ENCODE measurements at places on chromosomes 13 and 19. TPM values are rescaled to one million over a fixed set of nuclear protein-coding genes. Genes with fewer than 3 reads are reported as not detected.

- DNase-seq = no peak
- no peak overlapping the region for H3K4me3 ChIP-seq
- peaks cover 23% of the 10 kb centered on the region for H3K4me1 ChIP-seq
- H3K27ac ChIP-seq = no peak overlapping the region
- no peaks in the 10 kb centered on the region for H3K27me3 ChIP-seq
- H3K36me3 ChIP-seq = no peaks in the 10 kb centered on the region
These were observed 175.1 kb downstream of the NUFIP1 start for GRCh38 chr13:44814161-44814560.

GRCh38 chr13:110921695-110922094 is 6.8 kb upstream of the ANKRD10 start:
- H3K4me3 ChIP-seq = no peak overlapping the region
- DNase-seq = no peak
- H3K27ac ChIP-seq = no peak overlapping the region
- peaks cover 25% of the 10 kb centered on the region for H3K27me3 ChIP-seq
- H3K4me1 ChIP-seq = no peaks in the 10 kb centered on the region

GRCh38 chr19:45585158-45585577 is 566 bp upstream of the OPA3 start:
- no peak for DNase-seq
- H3K27ac ChIP-seq = peak overlapping the region; percentile 79
- no peaks in the 10 kb centered on the region for H3K36me3 ChIP-seq
- no peaks in the 10 kb centered on the region for H3K27me3 ChIP-seq
- peak overlapping the region; percentile 29 for H3K4me3 ChIP-seq

DNA sequence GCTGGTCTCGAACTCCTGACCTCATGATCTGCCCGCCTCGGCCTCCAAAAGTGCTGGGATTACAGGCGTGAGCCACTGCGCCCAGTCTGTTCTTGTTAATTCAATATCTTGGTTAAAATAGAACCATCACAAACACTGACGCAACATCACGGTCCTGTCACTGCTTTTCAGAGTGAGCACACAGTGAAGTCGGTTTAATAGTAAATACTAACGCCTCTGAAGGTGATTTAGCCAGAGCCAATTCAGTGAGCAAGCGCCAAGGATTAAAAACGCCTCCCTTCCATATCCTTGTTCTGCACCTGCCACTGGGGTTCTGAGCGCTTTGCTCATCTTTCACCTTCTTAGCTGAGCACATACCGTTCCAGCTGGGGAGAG is 30.3 kb downstream of the LAMP1 start:
- H3K4me3 ChIP-seq = no peak overlapping the region
- no peaks in the 10 kb centered on the region for H3K4me1 ChIP-seq
- peaks cover 3% of the 10 kb centered on the region for H3K36me3 ChIP-seq
- DNase-seq = no peak
- no peak overlapping the region for H3K27ac ChIP-seq
- H3K27me3 ChIP-seq = no peaks in the 10 kb centered on the region

VSTM1 gene
- total RNA-seq = not detected

GPC5 gene
- 1.7 TPM for total RNA-seq

Data from endothelial cell of umbilical vein (primary cell).